Stimulated activated CD8-positive, alpha-beta memory T cell treated with anti-CD3 and anti-CD28 coated beads, Interleukin-4, amount 100 ng/mL, for 24 hours (primary cell): ENCODE measurements at places on chromosomes 3 and 15.
A peak's percentile ranks its signal among the peaks of the same experiment; 100 is the strongest.

- no peak for DNase-seq
Measured at GRCh38 chr15:66654739-66655375, 47.2 kb upstream of the SMAD6 start.

GRCh38 chr3:42301446-42302175 lies 35.6 kb upstream of the CCK start:
- no peak for DNase-seq

DNA sequence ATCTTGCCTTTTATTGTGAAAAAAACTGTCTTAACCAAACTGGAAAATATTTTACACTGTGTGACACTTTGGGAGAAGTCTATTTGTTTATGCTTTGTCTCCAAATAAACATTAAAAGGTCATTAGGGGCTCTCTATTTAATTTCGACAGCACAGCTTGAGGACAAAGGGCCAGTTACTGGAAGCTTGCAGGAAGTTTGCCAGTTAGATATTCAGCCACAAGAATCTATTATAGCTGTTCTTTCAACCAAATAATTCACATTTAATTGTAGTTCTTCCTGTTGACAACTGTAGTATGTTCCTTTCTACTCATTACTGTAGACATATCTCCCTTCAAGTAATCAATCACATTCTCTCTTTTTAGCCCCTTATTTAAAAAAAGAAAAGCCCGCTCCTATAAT lies 6.1 kb downstream of the CP start:
- DNase-seq = no peak

- DNase-seq = no peak
Measured at GRCh38 chr15:48565560-48566482, 79.7 kb downstream of the FBN1 start.

DNA sequence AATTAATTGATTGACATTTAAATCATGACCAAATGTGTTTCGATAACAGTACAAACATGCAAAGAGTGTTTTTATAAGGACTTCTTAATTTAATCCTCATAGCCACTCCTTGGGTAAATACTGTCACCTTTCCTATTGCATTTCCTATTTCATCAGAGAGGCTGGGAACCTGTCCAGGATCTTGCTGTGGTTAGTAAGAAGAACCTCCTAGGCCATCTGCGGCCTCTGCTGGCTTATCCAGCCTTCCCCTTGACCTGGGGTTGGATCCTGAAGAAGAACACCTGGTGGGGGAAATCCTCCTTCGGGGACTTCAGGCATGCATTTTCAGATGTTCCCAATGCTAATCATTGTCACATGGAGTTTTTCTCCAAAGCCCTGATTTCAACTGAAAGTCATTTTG lies 25.5 kb downstream of the GLDN start:
- no peak for DNase-seq

- no peak for DNase-seq
Measured at GRCh38 chr3:64456674-64457073, 231.1 kb downstream of the ADAMTS9 start.

- no peak for DNase-seq
Measured at GRCh38 chr3:30305021-30305420, 301.4 kb upstream of the TGFBR2 start.

GRCh38 chr15:31062310-31062847 lies 39.1 kb downstream of the TRPM1 start:
- DNase-seq = no peak

DNA sequence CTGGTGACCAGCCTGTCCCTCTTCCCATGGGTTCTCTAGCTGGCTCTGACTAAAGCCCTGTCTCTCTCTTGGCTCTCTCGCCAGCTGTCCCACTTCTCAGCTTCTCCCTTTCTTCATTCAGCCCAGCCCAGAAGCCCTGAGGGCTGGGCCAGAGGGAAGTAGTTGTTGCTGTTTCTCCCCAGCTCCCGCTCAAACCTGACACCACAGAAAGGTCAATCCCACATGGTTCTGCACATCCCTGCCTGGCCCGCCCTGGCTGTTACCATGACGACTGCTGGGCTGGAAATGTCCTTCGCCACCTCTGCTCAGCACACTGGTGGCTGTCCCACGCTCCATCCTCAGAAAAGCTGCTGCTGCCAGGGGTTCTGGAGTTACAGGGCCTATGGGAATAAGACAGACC lies 25.9 kb downstream of the CCDC32 start:
- no peak for DNase-seq

DNA sequence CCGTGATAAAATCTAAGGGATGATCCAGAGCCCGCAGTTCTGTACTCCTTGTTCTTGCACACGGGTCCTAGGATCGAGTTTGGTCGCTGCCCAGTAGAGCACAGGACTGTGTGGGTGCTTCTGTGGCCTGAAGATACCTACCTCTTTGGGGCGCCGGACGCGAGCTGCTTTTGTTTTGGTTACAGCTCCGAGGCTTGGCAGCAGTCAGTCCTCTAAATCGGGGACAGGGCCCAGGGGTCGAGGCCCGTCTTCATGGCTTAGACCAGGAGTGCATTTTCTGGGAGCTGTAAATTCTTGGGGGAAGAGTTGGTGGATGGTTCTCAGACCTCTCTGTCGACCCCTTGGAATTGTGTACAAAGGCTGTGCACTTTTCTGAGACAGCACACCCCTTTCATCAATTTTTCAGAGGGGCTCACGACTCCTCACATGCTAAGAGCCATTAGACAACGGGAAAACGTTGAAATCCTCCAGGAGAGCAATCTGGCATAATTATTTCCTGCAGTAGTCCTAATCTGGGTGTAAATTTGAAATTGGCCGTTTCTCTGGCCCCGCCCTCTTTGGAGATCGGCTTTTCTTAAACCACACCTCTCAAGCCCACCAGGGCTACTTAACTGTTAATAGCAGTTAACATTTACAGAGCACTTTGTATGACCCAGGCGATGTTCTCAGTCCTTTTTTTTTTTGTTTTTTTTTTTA lies 928 bp downstream of the CEP97 start:
- peak; percentile 4 for DNase-seq

- no peak for DNase-seq
Measured at GRCh38 chr3:45906681-45907407, 20.5 kb downstream of the CCR9 start.

DNA sequence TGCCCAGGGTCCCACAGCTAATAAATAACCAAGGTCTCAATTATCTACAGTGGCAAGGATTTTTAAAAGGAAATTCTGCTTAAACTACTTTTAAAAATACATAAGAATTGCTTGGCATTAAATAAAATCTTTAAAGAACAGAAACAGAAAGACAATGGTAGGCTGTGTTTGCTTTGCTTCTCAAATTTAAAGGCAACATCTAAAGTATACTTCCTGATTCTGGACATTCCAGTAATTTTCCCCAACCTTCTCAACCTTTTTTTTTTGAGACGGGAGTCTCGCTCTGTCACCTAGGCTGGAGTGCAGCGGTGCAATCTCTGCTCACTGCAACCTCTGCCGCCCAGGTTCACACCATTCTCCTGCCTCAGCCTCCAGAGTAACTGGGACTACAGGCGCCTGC lies 5.3 kb downstream of the VPS13C start:
- no peak for DNase-seq

GRCh38 chr3:120892921-120893320 lies 15.1 kb upstream of the STXBP5L start:
- DNase-seq = no peak

DNA sequence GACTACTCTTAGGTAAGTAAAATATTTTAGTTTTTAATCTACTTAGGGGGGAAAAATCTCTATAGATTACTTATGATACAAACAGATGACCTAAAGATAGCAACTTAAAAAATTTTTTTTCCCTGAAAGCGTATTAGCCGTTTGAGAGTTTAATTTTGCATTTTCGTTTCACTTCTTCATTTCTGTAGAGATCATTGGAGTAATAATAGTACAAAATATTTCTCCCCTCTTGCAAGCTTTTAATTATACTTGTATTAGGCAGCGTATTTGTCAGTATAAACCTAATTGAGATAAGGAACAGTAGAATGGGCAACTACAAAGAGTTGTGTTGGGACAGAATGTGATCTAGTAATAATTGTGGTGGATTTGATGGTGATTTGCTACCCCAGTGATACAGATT lies 10.3 kb downstream of the SKIL start:
- DNase-seq = no peak

- no peak for DNase-seq
Measured at GRCh38 chr3:127196466-127197299, 3.8 kb downstream of the PRR23E start.

DNA sequence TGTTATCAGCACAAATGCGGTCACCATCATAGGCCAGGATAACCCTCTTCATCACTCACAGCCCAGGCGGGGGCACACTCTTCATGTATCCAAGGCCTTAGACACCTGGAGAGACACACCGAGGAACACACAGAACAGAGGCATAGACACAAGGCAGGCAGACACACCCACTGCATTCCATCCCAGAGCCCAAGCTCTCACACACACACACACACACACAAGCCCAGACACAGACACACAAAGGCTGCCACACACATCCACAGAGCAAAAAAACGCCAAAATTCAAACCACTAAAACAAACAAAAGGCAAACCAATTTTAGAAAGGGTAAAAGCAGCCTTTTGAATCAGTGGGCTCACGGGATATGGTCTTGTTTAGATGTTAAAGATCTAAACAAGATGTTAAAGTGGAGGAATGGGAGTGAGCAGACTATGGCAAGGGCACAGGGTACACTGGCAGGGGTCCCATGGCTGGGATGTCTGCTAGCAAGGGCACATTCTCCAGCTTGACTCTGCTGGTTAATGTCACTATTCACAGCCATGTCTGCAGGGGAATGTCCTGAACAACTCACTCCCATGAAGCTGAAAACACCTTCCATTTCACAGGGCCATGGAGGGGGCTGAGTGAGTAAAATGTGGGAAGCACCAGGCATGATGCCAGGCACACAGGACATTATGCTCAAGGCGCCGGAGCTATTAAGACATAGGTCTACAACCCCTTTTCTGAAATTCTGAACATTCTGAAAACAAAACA lies 14.9 kb upstream of the CRABP1 start:
- DNase-seq = no peak

GRCh38 chr3:30354972-30355371 lies 251.4 kb upstream of the TGFBR2 start:
- DNase-seq = no peak

DNA sequence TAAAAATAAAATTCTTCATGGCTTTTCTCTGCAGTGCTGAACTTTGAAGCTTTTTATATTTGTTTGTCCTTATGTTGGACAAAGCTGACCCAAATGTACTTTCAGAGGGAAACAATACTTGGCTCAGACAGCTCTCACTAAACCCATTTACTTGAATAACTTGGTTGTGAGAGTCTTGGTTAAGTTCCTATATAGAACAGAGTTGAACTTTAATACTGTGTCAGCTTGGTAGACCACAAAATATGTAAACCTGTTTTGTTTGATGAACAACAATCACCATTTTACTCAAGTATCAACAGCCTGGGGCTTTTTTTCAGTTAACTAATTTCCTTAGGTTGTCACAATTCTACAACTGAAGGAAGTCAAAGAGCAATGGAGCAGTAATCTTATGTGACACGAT lies 211.9 kb downstream of the CADM2 start:
- DNase-seq = no peak

- no peak for DNase-seq
Measured at GRCh38 chr15:63948971-63949370, 97.3 kb downstream of the DAPK2 start.

- DNase-seq = no peak
Measured at GRCh38 chr3:141227216-141227615, 4.4 kb upstream of the PXYLP1 start.

GRCh38 chr3:127455541-127456450 lies 134.7 kb downstream of the TPRA1 start:
- peak; percentile 46 for DNase-seq

DNA sequence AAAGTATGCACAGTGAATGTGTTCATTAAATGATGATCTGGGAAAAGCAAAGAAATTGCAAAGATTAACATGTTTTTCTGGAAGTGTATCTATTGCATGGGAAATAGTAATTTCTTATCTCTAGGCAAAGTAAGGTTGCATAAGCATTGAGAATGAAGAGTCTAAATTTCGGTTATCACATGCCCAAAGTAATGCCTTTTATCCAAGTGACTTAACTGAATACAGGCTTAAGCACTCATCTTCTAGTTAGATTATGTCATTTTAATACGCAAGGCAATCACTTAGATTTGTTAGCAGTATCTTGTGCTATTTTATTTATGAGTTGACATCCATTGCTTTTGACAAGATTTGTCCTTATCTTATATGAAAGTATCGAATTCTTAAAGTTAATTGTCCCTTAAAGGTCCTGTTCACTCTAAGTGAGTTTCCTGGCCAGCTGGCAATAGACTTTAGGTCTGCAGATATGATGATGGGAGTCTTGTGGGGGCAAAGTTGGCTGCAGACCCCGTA lies 100.5 kb downstream of the NAALADL2 start:
- no peak for DNase-seq

DNA sequence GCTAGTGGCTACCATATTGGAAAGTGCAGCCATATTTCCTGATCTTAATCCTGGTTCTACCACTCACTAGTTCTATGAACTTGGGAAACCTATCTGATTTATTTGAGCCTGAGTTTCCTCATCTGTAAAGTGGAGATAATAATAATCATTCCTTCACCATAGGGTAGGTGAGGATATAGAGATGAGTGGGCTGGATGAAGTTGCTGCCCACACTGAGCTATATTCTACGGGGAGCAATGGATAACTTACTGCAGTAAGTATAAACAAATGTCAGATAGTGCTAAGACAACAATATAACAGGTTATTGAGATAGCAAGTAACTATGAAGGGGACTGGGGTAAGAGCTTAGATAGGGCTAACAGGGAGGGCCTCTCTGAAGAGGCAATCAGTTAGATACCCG lies 251.5 kb upstream of the ADAMTS9 start:
- no peak for DNase-seq

DNA sequence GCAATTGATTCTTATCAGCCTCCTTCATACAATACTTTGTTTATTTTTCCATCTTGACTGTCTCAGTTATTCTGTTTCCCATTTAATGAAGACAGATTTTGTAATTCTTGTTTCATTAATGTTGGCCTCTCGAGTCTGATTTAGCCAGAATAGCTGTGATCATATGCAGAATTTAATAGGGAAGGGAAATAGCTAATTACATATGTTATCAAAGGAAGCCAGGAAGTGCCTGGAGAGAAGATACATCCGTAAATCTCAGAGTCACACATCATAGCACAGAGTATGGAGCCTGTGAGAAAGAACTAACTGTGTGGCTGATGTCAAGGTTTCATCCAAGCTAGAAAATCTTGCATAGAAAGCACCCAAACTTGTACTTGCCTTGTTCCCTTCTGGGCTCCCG lies 288.9 kb upstream of the SLCO3A1 start:
- no peak for DNase-seq

- DNase-seq = no peak
Measured at GRCh38 chr3:100761951-100762350, 52.7 kb downstream of the TFG start.
